Fibroblast of upper back skin (primary cell): ENCODE measurements at places on chromosomes 16 and 17.

- DNase-seq, result no peak
Observed at GRCh38 chr16:88681084-88681680, 5.1 kb downstream of the SNAI3 start.

GRCh38 chr16:67942200-67942509 lies 1.8 kb downstream of the LCAT start:
- DNase-seq, result no peak

- no peak for DNase-seq
Observed at GRCh38 chr16:10851512-10851911, 25.5 kb upstream of the CIITA start.

GRCh38 chr17:7237761-7238419 lies 1.4 kb downstream of the PHF23 start:
- DNase-seq, result peak; percentile 75

DNA sequence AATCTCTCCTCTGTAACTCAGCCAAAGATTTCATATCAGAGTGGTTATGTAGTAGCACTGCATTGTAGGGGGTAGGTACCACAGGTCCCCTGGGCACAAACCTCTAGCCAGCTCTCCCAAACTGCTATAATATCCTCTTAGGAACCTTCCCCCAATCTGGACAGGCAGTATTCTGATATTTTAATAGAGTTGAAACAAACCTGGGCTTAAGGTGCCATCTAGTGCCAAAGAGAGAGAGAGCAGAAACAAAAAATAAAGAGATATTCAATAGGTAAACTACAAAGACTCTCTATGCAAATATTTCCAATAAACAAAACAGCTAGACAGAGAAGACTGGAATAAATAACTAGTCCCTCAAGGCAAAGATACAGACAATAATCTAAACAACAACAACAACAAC lies 1070.0 kb downstream of the CDH11 start:
- peak; percentile 48 for DNase-seq

DNA sequence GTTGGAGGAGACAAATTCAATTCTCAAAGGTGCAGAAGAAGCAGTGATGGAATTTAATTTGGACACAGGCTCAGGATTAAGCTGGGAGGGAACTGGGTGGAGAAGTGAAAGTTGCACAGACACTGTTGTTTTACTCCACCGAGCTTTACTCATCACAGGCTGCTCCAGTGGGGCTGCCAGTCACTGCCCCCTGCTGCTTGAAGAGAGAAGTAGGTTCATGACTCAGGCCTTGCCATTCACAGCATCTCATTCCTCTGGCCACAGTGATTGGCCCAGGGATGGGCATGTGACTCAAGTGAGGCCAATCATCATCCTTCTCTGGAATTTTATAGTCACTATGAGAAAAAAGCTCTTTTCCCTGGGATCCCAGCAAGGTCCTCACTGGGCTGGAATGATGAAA lies 11.8 kb downstream of the GNAO1 start:
- DNase-seq, result no peak

DNA sequence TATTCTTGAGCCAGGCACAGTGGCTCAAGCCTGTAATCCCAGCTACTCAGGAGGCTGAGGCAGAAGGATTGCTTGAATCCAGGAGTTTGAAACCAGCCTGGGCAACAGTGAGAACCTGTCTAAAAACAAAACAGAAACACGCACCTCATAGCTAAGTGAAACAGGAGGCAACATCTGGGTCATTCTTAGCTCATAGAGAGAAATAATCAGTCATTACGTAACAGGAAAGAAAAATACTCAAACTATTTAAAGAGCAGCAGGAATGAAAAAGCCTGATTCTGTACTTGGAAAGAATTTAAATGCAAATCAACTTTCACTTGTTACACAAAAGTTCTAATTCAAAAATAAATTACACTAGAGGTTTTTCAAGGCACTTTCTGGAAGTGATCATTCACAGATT lies 17.2 kb downstream of the CHCT1 start:
- peak; percentile 31 for DNase-seq

DNA sequence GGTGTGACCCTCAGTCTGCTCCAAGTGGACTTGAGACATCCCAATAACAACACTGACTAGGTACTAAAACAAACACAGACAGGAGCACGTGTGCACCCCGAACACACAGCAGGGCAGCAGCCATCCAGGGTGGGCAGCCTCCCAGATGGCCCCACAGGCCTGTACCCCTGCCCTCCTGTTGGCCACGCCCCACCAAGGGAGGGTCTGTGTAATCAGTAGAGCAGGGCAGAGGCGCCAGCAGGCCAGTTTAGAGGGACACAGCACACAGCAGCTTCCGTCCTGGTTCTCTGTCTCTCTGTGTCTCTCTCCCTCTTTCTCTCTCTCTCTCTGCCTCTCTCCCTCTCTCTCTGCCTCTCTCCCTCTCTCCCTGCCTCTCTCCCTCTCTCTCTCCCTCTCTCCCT lies 21.4 kb downstream of the ACTG1 start:
- DNase-seq, result no peak

- no peak for DNase-seq
Observed at GRCh38 chr17:8826808-8827435, 27.8 kb upstream of the MFSD6L start.

GRCh38 chr16:72222503-72222902 lies 50.5 kb upstream of the PMFBP1 start:
- no peak for DNase-seq

DNA sequence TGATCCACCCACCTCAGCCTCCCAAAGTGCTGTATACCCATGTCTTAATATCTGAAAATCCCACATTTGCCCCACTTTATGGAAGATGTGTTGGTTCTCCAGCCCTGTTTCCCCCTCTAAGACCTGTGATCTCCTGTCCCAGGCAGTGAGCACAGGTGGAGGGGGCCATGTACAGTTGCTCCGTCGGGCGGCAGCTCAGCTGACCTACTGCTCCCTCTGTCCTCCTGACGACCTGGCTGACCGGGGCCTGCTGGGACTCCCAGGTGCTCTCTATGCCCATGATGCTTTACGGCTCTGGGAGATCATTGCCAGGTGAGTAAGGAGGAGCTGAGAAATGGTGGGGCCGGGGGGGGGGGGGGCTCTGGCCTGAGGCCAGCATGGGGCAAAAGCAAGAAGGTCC lies 6.7 kb upstream of the RNASEK start:
- DNase-seq, result no peak

DNA sequence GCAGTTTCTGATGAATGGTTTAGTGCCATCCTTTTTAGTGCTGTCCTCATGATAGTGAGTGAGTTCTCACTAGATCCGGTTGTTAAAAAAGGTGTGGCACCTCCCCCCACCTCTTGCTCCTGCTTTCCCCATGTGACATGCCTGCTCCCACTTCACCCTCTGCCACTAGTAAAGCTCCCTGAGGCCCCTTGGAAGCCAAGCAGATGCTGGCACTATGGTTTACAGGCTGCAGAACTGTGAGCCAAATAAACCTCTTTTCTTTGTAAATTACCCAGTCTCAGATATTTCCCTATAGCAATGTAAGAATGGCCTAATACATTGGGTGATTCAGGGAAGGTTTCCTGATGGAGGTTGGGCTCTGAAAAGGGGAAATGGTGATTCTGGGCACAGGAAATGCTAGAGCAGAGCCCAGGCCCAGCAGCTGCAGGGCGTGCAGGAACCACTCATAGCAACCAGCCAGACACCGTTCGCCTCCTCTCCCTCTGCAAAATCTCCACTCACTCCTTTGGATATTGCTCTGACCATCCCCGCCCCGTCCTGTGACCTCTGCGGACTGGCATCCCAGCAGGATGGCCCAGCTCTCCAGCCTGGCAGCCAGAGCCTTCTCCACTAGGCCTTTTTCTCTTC lies 2.6 kb upstream of the ADORA2B start:
- no peak for DNase-seq

- DNase-seq, result peak; percentile 34
Observed at GRCh38 chr17:37067555-37068111, 118.9 kb downstream of the AATF start.

DNA sequence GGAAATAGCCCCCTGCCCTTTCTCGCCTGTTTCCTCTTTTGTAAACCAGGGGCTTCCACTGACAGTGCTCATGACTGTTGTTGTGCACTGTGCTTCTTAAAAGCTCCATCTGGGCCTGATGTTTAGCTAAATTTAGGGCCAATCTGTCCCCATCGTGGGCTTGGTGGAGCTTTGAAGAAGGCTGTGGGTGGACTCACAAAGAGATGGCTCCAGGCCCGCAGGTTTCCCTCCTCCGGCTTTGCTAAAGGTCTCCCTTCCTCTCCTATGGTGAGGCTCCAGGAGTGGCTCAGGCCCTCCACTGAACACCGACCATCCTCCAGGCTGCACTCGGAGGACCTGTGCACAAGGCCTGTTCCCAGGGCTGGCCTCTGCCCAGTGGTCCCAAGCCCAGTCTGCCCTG lies 30.2 kb upstream of the XPO6 start:
- DNase-seq, result no peak

DNA sequence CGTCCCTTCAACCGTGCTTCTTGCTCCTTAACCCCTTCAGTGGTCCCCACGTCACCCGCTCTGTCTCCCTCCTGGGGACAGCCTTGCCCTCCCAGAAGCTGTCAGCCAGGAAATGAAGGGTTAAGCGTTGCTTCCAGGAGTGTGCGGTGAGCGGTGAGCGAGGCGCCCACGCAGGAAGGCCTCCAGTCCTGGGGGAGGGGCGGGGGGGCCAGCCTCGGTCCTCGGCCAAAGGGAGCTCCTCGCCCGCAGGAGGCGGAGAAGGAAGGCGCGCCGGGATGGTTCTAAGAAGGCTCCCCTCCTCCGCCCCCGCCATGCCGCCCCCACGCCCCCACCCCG lies 2.3 kb downstream of the RBFOX3 start:
- DNase-seq, result no peak

DNA sequence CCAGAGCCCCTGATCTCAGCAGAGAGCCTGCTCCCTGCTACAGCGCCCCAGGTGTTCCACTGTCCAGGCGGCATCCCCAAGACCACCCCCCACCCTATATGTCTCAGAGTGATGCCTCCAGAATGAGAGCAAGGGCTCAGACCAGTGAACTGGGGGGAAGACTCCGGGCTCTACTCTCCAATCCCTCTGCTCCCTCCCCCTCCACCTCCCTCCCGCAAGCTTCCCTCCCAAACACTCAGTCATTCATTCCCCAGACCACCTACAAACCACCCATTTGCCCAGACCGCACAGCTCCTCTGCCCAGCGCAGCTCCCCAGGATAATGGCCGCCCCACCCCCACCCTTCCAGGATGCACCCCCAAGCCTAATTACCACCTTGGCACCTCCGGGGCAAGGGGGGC lies 59.4 kb upstream of the TAC4 start:
- DNase-seq, result no peak

DNA sequence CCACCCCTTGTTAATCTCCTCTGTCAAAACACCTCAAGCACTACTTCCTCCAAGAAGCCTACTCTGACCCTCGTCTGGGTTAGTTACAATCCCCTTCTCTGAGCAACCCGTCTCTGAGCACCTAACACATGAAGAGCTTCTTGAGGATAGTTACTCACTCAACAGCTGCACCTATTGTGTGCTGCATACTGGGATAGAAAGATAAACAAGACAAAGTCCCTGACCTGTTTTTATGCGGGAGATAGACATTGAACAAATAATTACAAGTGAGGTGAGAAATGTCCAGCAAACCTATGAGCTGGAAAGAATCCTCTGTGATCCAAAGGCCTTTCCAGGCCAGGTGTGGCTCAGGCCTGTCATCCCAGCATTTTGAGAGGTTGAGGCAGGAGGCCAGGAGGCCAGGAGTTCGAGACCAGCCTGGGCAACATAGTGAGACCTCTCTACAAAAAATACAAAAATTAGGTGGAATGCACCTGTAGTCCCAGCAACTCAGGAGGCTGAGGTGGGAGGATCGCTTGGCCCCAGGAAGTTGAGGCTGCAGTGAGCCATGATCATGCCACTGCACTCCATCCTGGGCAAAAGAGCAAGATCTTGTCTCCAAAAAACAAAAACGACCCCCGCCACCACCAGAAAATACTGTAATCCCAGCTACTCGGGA lies 5.5 kb upstream of the ZNF771 start:
- DNase-seq, result no peak

DNA sequence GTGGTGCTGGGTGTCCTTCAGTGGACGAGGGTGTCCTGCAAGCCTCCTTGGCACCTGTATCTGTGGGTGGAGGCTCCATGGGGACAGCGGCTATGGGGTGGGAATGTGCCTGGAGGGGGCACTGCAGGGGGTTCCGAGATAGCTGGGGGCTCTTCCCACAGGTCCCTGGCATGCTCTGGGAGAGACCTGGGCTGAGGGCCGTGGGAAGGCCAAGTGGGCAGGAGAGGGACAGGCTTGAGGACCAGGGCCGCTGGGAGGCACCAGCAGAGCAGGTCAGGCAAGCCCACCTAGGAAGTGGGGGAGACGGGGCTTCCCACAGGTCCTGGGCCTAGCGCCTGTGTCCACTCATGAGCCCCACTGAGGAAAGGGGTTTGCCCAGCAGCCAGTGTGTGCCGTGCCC lies 9.7 kb downstream of the LRRC75A start:
- no peak for DNase-seq

GRCh38 chr17:82545071-82545462 lies 25.5 kb downstream of the FOXK2 start:
- no peak for DNase-seq

DNA sequence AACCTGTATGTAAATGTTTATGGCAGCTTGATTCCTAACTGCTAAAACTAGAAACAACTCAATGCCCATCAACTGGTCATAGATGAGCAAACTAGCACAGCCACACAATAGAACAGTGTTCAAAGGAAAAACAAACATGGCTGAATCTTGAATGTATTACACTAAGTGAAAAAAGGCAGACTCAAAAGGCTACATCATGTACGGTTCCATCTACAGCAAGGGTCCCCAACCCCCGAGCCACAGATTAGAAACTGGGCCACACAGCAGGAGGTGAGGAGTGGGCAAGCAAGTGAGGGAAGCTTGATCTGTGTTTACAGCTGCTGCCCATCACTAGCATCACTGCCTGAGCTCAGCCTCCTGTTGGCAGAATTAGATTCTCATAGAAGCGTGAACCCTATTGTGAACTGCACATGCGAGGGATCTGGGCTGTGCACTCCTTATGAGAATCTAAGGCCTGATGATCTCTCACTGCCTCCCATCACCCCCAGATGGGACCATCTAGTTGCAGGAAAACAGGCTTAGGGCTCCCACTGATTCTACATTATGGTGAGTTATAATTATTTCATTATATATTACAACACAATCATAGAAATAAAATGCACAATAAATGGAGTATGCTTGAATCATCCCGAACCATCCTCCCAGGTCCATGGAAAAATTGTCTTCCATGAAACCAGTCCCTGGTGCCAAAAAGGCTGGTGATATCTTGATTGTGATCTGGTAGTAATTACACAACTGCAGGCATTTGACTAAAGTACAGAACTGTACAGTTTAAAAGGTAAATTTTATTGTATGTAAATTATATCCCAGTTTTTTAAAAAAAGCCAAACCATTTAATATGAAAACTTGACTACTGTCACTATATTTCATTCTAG lies 7.7 kb downstream of the CEP20 start:
- no peak for DNase-seq
